ENCODE measurements at places on chromosomes 12 and 14. TPM values are rescaled to one million over a fixed set of nuclear protein-coding genes. Genes with fewer than 3 reads are reported as not detected.

DNA sequence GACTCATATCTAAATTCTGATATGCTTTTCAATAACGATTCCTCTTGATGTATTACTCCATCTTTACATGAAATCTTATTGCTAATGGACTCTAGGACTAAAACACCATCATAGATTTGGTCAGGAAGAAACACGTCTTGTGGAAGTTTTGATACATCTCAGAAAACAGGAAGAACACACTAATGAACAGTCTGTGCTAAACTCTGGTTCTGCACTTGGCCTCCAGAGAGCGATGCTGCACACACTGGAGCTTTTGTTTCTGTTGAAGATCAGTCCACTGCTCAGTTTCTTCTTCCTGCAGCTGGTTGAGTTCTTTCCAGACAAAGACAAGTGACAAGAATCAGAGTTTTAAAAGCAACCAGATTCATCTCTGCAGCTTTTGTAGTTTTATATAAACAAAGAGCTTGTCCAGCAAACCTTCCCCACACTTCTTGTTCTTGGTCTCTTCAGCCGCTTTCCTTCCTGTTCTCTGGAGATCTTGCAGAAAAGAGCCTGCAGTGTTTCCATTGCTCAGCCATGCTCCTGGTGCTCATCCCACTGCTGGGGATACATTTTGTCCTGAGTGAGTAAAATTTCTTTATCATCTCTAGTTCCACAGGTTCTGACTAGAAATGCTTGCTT is 229.1 kb upstream of the OR4E1 start:
- DNase-seq, result peak; percentile 35

Gene APOF
- total RNA-seq, result not detected

GRCh38 chr12:19751078-19751477 is 311.8 kb downstream of the AEBP2 start:
- no peak for DNase-seq

- DNase-seq, result no peak
Observed at GRCh38 chr12:68377881-68378280, 45.7 kb upstream of the MDM1 start.

Gene NXPH4
- total RNA-seq, result under 0.01 TPM

DNA sequence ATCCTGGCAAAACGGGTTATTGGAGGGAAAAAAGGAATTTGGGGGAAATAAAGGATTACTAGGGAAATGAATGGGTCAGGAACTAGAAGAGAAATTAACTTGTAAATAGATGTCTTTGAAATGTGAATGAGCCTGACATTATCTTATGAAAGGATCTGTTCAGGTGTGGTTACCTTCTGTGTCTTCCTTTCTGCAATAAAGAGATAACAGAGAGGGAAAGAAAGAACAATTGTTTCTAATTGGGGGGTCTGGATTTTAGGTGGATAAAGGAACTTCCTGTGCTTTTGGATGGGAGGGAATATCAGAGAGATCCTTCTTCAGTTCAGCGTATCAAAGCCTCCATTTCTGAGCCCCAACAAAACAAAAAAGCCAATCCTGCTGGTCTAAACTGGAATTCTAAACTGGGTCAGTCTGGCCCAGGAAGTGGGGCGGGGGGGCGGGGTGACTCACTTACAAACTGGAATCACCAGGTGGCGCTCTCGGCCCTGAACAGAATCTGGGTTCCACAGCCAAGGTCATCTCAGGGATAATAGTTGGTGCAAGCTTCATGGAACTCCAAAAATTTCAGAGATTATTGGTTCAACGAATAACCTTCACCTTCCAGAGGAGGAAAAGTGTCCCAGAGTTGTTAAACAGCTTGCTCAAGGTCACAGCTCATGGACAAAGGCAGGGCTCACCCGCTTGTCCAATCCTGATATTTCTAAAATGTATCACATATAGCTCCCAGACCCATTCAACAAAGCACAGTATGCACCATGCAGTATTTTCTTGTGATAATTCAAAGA is 15.2 kb upstream of the PEBP1 start:
- DNase-seq, result peak; percentile 74

Measured in lung microvascular endothelial cell (primary cell).